ENCODE measurements at places on chromosomes 11 and 22. TPM values are rescaled to one million over a fixed set of nuclear protein-coding genes. Genes with fewer than 3 reads are reported as not detected.

- H3K36me3 ChIP-seq, result no peaks in the 10 kb centered on the region
- H3K27ac ChIP-seq, result no peak overlapping the region
- no peak overlapping the region for H3K4me3 ChIP-seq
These were observed 69.8 kb upstream of the PGR start for GRCh38 chr11:101199416-101199815.

FOLH1 gene
- polyA plus RNA-seq, result not detected

KDM4D gene
- 0.12 TPM for polyA plus RNA-seq

GAL3ST3 gene
- polyA plus RNA-seq, result not detected

- peak overlapping the region; percentile 34 for H3K4me3 ChIP-seq
- H3K27ac ChIP-seq, result no peak overlapping the region
- H3K4me1 ChIP-seq, result peaks cover 10% of the 10 kb centered on the region
These were observed 541.9 kb upstream of the CCDC90B start for GRCh38 chr11:83827940-83828554.

- H3K27ac ChIP-seq, result no peak overlapping the region
- no peak overlapping the region for H3K4me3 ChIP-seq
- H3K4me1 ChIP-seq, result no peaks in the 10 kb centered on the region
- H3K27me3 ChIP-seq, result no peaks in the 10 kb centered on the region
- peaks cover 70% of the 10 kb centered on the region for H3K36me3 ChIP-seq
- DNase-seq, result no peak
These were observed 73.6 kb upstream of the GDPD4 start for GRCh38 chr11:77375107-77375506.

DNA sequence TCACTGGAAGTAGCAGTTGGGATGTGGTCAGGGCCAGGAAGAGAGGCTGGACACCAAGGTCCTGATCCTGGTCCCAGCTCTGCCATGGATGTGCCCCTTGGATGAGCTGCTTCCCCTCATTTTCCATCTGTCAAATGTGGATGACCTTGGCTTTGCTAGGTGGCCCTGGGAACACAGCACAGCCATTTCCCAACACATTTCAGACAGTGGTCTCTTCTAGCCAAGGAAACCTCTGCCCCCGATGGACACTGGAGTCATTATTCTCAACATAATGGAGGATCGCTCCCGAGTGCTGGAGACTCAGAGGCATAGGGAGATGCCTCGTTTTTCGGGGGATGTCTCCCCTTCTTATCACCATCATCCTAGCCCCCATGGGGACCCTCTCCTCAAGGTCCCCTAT, 13.6 kb upstream of the MPPED1 start:
- H3K36me3 ChIP-seq, result no peaks in the 10 kb centered on the region
- DNase-seq, result no peak
- H3K4me1 ChIP-seq, result peaks cover 12% of the 10 kb centered on the region
- peaks cover 36% of the 10 kb centered on the region for H3K27me3 ChIP-seq

DNA sequence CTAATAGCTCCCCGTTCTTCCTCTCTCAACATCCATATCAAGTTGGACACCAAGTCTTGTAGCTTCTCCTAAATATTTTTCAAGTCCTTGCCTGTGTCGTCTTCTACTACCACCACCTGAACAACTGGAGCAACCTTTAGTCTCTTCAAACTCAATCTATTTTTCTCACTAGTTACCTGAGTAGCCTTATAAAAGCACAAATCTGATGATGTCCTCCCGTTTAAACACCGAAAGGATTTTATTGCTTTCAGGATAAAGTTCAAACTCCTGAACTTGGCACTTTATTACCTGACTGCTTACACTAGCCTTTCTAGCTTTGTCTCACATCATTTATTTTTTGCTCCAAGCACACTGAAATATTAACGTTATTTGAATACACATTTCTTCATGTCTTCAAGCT, 1.3 kb upstream of the PAK1 start:
- no peaks in the 10 kb centered on the region for H3K27me3 ChIP-seq
- peaks cover 21% of the 10 kb centered on the region for H3K4me1 ChIP-seq
- peak overlapping the region; percentile 88 for H3K27ac ChIP-seq
- H3K4me3 ChIP-seq, result no peak overlapping the region
- H3K36me3 ChIP-seq, result no peaks in the 10 kb centered on the region

DNA sequence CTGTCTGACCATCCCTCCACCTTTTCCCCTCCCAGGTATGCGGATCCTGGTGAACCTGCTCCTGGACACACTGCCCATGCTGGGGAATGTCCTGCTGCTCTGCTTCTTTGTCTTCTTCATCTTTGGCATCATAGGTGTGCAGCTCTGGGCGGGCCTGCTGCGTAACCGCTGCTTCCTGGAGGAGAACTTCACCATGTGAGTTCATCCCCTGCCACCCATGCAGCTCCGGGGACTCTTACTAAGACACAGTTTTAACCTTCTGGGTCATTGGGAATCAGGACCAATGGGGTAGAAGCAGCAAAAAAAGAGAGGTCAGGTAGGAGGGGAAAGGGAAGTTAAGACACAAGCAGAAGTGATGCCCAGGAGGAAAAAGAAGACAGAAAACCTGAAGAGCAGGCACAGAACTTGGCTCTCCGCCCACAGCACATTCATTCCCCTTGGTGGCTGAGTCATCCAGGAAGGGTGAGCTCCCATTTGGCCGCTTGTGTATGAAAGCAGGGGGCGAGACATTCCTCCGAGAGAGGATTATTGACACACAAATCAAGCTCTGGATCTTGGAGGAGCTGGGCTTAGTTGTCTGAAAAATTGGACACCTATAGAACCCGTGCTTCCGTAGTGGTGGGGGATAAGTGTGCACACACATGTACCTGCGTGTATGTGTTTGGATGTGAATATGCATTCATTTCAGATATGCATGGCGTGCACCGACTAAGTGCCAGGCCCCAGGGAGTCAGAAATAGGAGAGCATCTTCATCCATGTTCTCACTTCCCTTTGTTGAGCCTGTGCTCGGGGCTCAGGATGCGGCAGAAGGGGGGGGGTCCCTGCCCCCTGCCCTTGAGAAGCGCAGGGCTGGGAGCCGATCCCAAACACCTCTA, 64.2 kb downstream of the CACNA1I start:
- no peaks in the 10 kb centered on the region for H3K36me3 ChIP-seq
- no peaks in the 10 kb centered on the region for H3K4me1 ChIP-seq
- no peak overlapping the region for H3K4me3 ChIP-seq
- DNase-seq, result peak; percentile 46
- H3K27me3 ChIP-seq, result peaks cover 31% of the 10 kb centered on the region

DNA sequence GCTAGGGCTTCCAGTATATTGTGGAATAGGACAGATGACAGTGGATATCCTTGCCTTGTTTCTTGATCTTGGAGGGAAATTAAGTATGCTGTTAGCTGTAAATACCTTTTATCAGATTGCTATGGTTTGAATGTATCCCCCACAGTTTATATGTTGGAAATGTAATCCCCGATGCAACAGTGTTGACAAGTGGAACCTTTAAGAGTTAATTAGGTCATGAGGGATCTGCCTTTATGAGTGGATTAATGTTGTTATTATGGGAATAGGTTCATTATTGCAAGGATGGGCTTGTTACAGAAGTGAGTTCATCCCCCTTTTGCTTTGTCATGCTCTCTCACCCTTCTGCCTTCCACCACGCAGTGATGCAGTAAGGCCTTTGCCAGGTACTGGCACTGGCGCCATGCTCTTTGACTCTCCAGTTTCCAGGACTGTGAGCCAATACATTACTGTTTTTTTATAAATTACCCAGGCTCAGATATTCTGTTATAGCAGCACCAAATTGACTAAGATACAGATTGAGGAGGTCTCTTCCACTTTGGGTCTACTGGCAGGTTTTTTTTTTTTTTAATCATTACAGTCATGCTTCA, 16.4 kb downstream of the CABIN1 start:
- no peak for DNase-seq
- H3K27me3 ChIP-seq, result no peaks in the 10 kb centered on the region
- no peak overlapping the region for H3K27ac ChIP-seq
- H3K4me3 ChIP-seq, result no peak overlapping the region
- H3K36me3 ChIP-seq, result peaks cover 11% of the 10 kb centered on the region

DNA sequence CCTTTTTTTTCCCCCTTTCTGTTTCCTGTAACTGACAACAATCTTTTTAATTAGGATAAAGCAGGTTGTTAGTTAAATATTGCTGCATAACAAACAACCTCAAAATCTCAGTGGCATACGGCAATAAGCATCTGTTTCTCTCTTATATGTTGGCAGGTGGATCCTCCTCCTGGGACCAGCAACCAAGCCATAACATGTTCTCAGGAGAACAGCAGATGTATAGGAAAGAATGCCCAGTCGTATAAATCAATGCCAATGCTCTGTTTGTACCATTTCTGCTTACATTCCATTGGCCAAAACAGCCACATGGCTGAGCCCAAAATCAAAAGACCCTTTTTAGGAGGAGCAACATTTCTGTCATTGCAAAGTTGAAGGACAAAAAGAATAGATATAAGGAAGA, 445.7 kb downstream of the AASDHPPT start:
- H3K4me3 ChIP-seq, result no peak overlapping the region
- H3K36me3 ChIP-seq, result no peaks in the 10 kb centered on the region
- no peaks in the 10 kb centered on the region for H3K4me1 ChIP-seq
- H3K27ac ChIP-seq, result no peak overlapping the region

IL17REL gene
- 0.03 TPM for polyA plus RNA-seq

SYCE3 gene
- not detected for polyA plus RNA-seq

DNA sequence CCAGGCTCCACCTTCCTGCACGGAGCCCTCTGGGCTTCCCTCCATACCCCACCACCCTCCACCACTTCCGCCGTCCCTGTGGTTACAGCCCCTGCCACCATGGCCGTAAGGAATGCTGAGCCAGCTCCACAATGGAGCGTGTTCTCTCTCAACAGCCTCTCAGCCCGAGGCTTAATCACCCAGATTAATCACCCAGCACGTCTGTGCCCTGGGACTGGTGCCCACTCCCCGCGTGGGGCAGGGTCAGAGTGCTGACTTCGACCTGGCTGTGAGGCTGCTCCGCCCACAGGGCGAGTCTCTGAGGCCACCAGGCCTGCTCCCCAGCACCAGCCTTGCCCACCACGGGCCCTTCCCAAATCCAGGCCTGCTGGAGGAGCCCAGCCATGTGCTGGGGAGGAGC, 4.0 kb upstream of the TH start:
- DNase-seq, result peak; percentile 61
- peaks cover 5% of the 10 kb centered on the region for H3K4me1 ChIP-seq
- no peaks in the 10 kb centered on the region for H3K36me3 ChIP-seq
- H3K27me3 ChIP-seq, result peaks cover 6% of the 10 kb centered on the region
- no peak overlapping the region for H3K27ac ChIP-seq
- no peak overlapping the region for H3K4me3 ChIP-seq

DNA sequence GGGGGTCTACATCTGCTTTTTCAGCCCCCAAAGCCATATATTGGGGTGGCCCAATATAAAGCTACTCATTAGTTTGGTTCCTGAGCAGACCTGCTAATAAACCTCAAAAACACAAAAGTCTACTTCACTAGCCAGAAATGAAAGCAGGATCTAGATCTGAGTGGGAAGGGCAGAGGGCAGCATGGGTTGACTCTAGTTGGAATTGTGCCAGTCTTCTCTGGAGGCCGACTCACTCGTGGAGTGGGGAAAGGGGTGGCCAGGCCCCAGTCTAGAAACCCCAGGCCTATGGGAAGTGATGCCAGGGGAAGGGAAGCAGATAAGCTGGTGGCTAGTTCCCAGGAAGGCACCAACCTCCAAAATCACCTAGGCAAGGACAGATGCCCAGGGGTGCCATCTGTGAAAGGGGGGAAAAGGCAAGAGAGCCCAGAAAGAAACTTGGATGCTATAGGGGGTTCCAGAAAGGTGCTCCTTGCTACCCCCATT, 5.3 kb downstream of the PATZ1 start:
- no peaks in the 10 kb centered on the region for H3K27me3 ChIP-seq
- peaks cover 81% of the 10 kb centered on the region for H3K4me1 ChIP-seq
- peaks cover 3% of the 10 kb centered on the region for H3K36me3 ChIP-seq
- H3K4me3 ChIP-seq, result no peak overlapping the region
- no peak for DNase-seq
- H3K27ac ChIP-seq, result peak overlapping the region; percentile 89

GRCh38 chr11:122178795-122179194, 62.8 kb upstream of the BLID start:
- H3K36me3 ChIP-seq, result no peaks in the 10 kb centered on the region
- H3K4me1 ChIP-seq, result peaks cover 7% of the 10 kb centered on the region
- no peak overlapping the region for H3K4me3 ChIP-seq
- no peak overlapping the region for H3K27ac ChIP-seq

SELENOH gene
- 194 TPM for polyA plus RNA-seq

DNA sequence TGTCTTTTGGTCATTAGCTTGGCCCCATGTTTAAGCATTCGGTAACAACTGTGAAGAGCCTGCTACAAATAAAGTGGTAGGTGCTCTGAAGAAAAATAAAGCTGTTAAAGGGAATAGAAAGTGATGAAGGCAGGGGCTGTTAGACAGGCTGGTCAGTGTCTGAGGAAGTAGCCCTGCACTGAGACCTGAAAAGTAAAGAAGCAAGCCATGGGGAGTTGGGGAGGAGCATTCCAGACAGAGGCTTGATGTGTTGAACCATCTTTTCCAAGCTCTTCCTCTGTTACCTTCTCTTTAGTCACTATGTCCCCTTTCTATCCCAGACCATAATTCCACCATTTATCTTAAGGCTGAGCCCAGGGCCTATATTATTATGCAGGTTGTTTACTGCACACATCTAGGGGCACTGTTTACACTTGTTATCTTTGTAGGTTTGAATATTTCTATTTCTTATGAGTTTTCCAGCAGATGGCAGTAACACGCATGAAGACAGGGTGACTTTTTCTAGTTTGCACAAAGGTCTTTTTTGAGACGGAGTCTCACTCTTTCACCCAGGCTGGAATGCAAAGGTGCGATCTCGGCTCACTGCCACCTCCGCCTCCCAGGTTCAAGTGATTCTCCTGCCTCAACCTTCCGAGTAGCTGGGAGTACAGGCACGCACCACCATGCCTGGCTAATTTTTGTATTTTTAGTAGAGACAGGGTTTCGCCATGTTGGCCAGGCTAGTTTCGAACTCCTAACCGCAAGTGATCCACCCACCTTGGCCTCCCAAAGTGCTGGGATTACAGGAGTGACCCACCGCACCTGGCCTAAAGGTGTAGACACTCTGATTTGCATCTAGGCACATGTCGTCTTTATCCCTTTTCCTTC, 23.0 kb downstream of the ZFTA start:
- H3K36me3 ChIP-seq, result peaks cover 12% of the 10 kb centered on the region
- H3K4me3 ChIP-seq, result no peak overlapping the region
- no peaks in the 10 kb centered on the region for H3K4me1 ChIP-seq

GRCh38 chr22:23149743-23150238, 4.5 kb downstream of the RAB36 start:
- H3K4me3 ChIP-seq, result no peak overlapping the region
- no peak for DNase-seq
- H3K27ac ChIP-seq, result no peak overlapping the region
- peaks cover 32% of the 10 kb centered on the region for H3K36me3 ChIP-seq

BRSK2 gene
- polyA plus RNA-seq, result 6.9 TPM

- no peak overlapping the region for H3K27ac ChIP-seq
- no peaks in the 10 kb centered on the region for H3K4me1 ChIP-seq
- H3K4me3 ChIP-seq, result no peak overlapping the region
- no peak for DNase-seq
- H3K36me3 ChIP-seq, result peaks cover 59% of the 10 kb centered on the region
- H3K27me3 ChIP-seq, result no peaks in the 10 kb centered on the region
These were observed 12.0 kb downstream of the FRMD8 start for GRCh38 chr11:65398362-65398910.

SYT12 gene
- 0.31 TPM for polyA plus RNA-seq

CRY2 gene
- 13.3 TPM for polyA plus RNA-seq

Measured in stomach (tissue), 19 donors.